ENCODE measurements at places on chromosomes 3 and 15. TPM values are rescaled to one million over a fixed set of nuclear protein-coding genes. Genes with fewer than 3 reads are reported as not detected.

CCR1 gene
- 1.3 TPM for total RNA-seq

ST8SIA2 gene
- 0.27 TPM for total RNA-seq

PPARG gene
- total RNA-seq, result not detected

RAD51 gene
- 4.6 TPM for total RNA-seq

TNK2 gene
- total RNA-seq, result 42.5 TPM

ZNF774 gene
- 0.27 TPM for total RNA-seq

HHLA2 gene
- total RNA-seq, result not detected

SLC6A11 gene
- total RNA-seq, result under 0.01 TPM

SSUH2 gene
- under 0.01 TPM for total RNA-seq

SUSD5 gene
- total RNA-seq, result under 0.01 TPM

PLA2G4D gene
- not detected for total RNA-seq

ARGFX gene
- total RNA-seq, result not detected

CTXND1 gene
- not detected for total RNA-seq

All from hematopoietic multipotent progenitor cell (in vitro differentiated cells).